ENCODE measurements at places on chromosomes 1 and 21. TPM values are rescaled to one million over a fixed set of nuclear protein-coding genes. Genes with fewer than 3 reads are reported as not detected.

Gene FAM177B
- not detected for total RNA-seq

Gene KCNE2
- total RNA-seq = not detected

Gene UQCRH
- 479 TPM for total RNA-seq

Gene TNFSF18
- 0.86 TPM for total RNA-seq

Gene POU3F1
- total RNA-seq = not detected

Gene FAM76A
- 11.2 TPM for total RNA-seq

Gene CD1E
- not detected for total RNA-seq

Gene LCE1F
- total RNA-seq = not detected

Gene S100A12
- total RNA-seq = not detected

Gene FCMR
- total RNA-seq = not detected

Gene FBLIM1
- total RNA-seq = 80.5 TPM

Gene SPRR2G
- not detected for total RNA-seq

Gene RGL1
- total RNA-seq = 6.0 TPM

Gene ETV3L
- total RNA-seq = not detected

Gene GJA9
- not detected for total RNA-seq

Gene ZNF695
- 1.2 TPM for total RNA-seq

Gene FMO4
- total RNA-seq = 4.1 TPM

Gene PRELP
- total RNA-seq = 0.58 TPM

Gene ACTL8
- total RNA-seq = not detected

Gene INTS3
- total RNA-seq = 27.6 TPM

Gene PRMT2
- 133 TPM for total RNA-seq

Gene CRP
- total RNA-seq = not detected

Gene NBPF19
- total RNA-seq = 3.0 TPM

Gene LCE1E
- total RNA-seq = not detected

Gene PADI3
- not detected for total RNA-seq

Gene CATSPERE
- total RNA-seq = not detected

Gene UBXN10
- not detected for total RNA-seq

Gene ERMAP
- 10.1 TPM for total RNA-seq

Gene FCRL2
- not detected for total RNA-seq

Gene ITGB2
- total RNA-seq = not detected

Gene LRRC7
- total RNA-seq = under 0.01 TPM

Gene PRXL2B
- 20.4 TPM for total RNA-seq

Gene DPT
- not detected for total RNA-seq

Gene OR14A2
- not detected for total RNA-seq

Gene LRRC39
- not detected for total RNA-seq

Gene SMCP
- not detected for total RNA-seq

Gene RPTN
- not detected for total RNA-seq

Gene DMRTA2
- total RNA-seq = not detected

Gene DCST1
- total RNA-seq = not detected

Gene CCT3
- 427 TPM for total RNA-seq

Gene SYPL2
- total RNA-seq = 1.7 TPM

Gene HES5
- total RNA-seq = not detected

Gene CFAP74
- not detected for total RNA-seq

Gene SH3D21
- 2.1 TPM for total RNA-seq

Gene WLS
- 65.2 TPM for total RNA-seq

Gene LIN28A
- total RNA-seq = not detected

Gene GPR37L1
- total RNA-seq = not detected

Gene PLA2G5
- total RNA-seq = not detected

Gene LYPD8
- total RNA-seq = not detected

Gene LENEP
- total RNA-seq = not detected

Gene CASQ2
- total RNA-seq = not detected

Gene S100A7
- not detected for total RNA-seq

Measured in myometrial cell (primary cell).